Activated CD8-positive, alpha-beta memory T cell treated with anti-CD3 and anti-CD28 coated beads, Interleukin-2, amount 50 U/mL, for 48 hours (primary cell): ENCODE measurements at places on chromosomes 2 and 18.

DNA sequence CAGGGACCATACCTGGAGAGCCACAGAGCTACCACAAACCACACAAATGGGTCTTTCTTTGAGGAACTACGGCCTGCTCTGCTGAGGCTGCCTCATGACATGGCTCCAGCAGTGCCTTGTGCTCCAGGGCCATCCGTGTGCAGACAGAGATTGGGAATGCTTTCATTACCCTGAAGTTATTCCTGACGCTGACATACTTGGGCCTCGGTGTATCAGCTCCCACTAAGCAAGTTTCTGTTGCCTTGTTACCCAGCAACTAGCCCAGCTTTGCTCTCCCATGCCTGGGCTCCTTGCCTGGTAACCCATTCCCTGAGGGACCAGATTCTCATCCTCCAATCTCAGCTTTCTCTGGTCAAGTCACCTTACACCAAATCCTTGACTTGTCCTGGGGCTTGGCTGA lies 80.3 kb upstream of the FZD7 start:
- DNase-seq = no peak

- DNase-seq = no peak
Measured at GRCh38 chr2:121090088-121090715, 194.8 kb downstream of the TFCP2L1 start.

DNA sequence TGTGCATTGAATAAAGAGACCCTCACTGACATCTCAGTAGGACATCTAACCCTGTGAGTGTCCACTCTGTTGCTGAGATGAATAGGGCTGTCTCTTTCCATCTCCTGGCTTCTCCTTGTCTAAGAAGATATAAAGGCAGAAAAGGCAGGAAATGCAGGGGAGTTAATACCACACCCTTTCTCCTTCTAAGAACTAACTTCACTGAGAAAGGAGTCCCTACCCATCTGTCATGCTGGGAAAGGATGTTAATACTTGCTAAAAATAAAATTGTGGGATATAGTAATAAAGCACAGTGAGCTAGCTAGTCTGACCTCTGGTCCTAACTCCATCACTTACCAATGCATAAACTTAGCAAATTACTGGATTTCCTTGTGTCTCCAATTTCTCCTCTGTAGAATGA lies 213.9 kb upstream of the FIGN start:
- no peak for DNase-seq

GRCh38 chr18:63834471-63835113 lies 52.9 kb upstream of the SERPINB2 start:
- no peak for DNase-seq

- DNase-seq = no peak
Measured at GRCh38 chr2:74858281-74858680, 24.4 kb downstream of the HK2 start.

- no peak for DNase-seq
Measured at GRCh38 chr2:181916726-181917718, 25.5 kb downstream of the ITPRID2 start.

DNA sequence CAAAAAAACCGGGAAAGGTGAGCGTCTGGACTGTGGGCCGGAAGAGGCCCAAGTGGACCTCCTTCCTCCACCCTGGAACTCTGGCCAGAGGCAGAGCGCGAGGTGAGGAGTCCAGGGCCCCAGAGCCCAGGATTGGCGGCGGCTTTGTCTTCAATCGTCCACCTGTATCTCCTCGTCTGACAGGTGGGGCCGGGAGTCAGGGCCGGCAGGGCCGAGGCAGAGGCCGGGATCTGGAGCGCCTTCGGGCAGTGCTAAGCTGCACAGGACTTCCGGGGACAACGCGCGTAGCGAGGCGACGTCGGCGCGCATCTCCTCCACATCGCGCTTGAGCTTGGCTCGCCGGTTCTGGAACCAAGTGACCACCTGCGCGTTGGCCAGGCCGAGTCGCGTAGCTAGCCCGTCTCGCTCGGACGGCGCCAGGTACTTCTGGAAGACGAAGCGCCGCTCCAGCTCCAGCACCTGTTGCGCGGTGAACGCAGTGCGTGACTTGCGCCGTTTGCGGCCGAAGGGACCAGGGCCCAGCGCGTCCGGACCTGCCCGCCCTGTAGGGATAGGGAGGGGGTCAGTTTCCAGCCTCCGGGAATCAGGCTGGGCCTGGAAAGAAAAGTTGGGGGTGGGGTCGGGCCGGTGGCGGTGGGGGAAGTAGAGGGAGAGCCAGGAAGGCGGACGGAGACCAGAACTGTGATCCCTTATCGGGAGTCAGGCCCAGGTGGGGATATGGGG lies 1.5 kb downstream of the LBX2 start:
- DNase-seq = peak; percentile 78

GRCh38 chr18:73669297-73669696 lies 478.3 kb downstream of the FBXO15 start:
- DNase-seq = no peak

DNA sequence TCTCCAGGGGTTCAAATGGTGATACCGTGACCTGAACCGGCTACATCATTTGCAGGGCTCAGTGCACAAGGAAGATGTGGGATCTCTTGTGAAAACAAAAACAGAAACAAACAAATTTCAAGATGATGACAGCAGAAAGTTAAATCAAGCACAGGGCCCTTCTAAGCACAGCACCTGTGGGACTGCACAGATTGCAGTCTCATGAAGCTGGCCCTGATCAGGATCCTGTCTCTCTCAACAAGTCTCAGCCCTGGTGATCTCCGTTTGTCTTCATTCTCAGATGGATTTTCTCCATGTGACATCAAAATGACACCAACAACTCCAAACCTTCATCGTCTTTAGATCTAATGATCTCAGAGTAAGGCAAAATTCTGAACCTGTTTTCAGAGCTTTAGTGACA lies 39.7 kb downstream of the LTBP1 start:
- no peak for DNase-seq

GRCh38 chr2:69089998-69090397 lies 77.0 kb downstream of the ANTXR1 start:
- no peak for DNase-seq

GRCh38 chr2:55425431-55425831 lies 5.8 kb upstream of the CCDC88A start:
- no peak for DNase-seq

GRCh38 chr2:234494361-234495250 lies 2.3 kb downstream of the ARL4C start:
- no peak for DNase-seq

GRCh38 chr18:61602836-61603235 lies 269.6 kb downstream of the CDH20 start:
- no peak for DNase-seq

- no peak for DNase-seq
Measured at GRCh38 chr2:8121826-8122513, 559.9 kb upstream of the ID2 start.
